ENCODE measurements at places on chromosomes 11 and 22.

DNA sequence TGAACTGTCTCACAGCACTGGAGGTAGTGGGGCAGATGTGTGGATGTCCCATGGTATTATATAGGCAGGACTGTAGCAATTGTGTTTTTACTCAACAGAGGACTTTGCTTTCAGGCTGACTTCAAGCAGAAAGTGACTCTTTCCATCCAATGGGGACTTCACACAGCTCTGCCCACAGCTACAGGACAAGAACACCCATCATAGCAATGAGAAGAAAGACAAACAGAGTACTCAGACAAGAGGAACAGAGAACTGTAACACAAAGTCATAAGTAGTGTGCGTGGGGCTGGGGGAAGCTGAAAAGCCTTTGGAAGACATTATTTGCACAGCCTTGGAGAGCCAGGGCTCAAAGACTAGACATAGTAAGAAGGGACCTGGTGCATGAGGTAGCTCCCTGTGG, 70.3 kb downstream of the CCDC81 start:
- H3K27me3 ChIP-seq = peaks cover 2% of the 10 kb centered on the region
- H3K4me3 ChIP-seq = no peak overlapping the region
- no peaks in the 10 kb centered on the region for H3K4me1 ChIP-seq
- no peaks in the 10 kb centered on the region for H3K36me3 ChIP-seq

DNA sequence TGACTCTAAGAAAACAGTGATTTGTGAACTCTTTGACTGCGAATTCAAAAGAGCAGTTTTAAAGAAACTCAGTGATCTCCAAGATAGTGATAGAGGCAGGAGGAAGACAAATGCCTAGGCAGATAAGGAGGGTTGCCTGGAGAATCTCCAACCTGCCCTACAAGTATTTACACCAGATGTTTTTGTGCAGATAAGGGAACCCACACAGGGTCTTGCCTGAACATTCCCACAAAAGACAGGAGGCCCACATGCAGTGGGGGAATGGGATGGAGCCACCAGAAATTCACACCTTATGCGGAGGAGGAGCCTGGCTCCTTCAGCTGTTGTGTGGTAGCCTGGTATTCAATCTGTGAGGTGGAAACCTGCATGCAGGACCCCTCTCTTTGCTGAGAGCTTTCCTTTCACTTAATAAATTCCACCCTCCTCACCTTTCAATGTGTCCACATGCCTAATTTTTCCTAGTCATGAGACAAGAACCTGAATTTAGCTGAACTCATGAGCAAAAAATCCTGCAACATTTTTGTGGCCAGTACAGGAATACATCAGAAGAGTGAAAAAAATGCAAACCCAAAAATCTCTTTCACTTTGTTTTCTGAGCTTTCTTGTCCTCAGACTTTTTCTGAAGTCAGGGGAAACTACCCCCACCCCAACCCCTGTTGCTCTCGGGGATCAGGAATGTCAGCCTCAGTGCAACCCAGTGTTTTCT, 8.1 kb upstream of the GLYAT start:
- peaks cover 2% of the 10 kb centered on the region for H3K36me3 ChIP-seq
- peaks cover 9% of the 10 kb centered on the region for H3K27me3 ChIP-seq
- H3K4me3 ChIP-seq = no peak overlapping the region
- H3K27ac ChIP-seq = no peak overlapping the region

DNA sequence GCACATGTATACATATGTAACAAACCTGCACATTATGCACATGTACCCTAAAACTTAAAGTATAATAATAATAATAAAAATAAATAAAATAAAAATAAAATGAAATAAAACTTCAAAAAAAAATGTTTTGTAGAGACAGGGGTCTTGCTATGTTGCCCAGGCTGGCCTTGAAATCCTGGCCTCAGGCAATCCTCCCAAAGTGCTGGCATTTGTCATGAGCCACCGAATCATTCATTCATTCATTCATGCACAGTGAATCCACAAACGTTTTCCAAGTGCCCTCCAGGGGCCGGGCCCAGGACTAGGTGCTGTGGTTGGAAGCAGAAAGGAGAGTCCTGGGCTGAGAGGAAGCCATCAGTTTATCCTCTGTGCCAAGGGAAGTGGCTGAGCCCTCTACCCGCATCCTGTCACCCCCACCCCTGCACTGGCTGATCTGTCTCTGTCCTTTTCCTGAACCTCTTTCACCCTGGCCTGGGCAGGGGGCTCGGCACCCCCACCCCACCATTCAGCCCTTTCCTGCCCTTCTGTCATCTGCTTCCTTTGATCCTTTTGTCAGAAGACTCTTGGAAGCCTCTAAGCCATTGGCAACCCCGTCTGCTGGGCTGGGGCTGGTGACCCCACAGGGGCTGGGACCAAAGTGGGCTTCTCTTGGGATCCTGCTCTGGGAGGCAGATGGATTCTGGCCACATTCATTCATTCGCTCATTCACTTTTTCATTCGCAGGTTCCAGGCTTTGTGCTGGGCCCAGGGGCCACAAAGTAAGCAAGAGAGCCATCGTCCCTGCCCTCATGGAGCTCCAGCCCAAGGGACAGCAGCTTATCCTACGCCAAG, 84.3 kb downstream of the IGLL1 start:
- no peaks in the 10 kb centered on the region for H3K4me1 ChIP-seq
- no peak overlapping the region for H3K4me3 ChIP-seq
- no peak overlapping the region for H3K27ac ChIP-seq
- no peaks in the 10 kb centered on the region for H3K36me3 ChIP-seq
- peaks cover 11% of the 10 kb centered on the region for H3K27me3 ChIP-seq

DNA sequence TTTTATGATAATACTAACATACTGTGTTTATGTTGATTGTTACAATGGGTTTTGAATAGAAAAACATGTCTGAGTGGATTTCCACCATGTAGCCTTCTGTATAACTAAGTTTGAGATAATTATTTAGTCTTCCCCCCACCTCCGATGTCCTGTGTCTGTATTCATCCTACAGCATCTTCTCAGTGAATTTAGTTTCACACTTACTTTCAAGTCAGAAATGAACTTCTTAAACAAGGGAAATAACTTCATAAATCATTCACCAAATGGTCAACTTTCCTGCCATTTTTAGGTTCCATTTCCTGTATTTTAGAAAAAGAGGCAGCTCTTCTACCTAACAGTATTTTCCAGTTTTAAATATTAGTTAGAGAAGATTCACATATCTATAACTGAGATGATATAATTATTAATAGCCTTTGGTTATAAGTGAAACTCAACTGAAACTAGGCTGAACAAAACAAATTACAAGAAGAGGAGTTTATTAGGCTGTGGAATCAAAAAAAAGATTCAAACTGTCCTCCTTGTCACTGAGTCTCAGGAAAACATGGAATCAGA, 3.5 kb downstream of the OR51B5 start:
- no peak overlapping the region for H3K27ac ChIP-seq
- peaks cover 2% of the 10 kb centered on the region for H3K27me3 ChIP-seq
- no peak for DNase-seq
- H3K36me3 ChIP-seq = no peaks in the 10 kb centered on the region
- no peak overlapping the region for H3K4me3 ChIP-seq
- H3K4me1 ChIP-seq = no peaks in the 10 kb centered on the region

- peaks cover 4% of the 10 kb centered on the region for H3K36me3 ChIP-seq
- H3K4me3 ChIP-seq = no peak overlapping the region
- no peak for DNase-seq
- H3K4me1 ChIP-seq = peaks cover 12% of the 10 kb centered on the region
- H3K27ac ChIP-seq = no peak overlapping the region
- H3K27me3 ChIP-seq = peaks cover 1% of the 10 kb centered on the region
Observed at GRCh38 chr11:69335781-69336405, 41.9 kb downstream of the MYEOV start.

DNA sequence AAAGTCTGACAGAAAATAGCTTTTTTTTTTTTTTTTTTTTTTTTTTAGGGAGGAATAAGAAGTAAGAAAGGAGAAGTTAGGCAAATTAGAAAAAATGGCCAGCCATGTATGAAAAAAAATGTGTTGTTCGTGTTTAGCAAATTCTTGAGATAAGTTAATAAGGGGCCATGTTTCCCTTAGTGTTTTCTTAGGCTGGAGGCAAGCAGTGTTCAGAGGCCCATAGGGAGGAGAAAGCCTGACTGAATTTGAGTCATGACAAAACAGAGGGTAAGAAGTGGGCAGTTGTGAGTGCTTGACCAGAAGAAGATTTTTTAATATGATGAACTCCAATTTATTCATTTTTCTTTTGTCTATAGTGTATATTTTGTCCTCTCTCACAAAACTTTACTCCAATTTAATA, 766.4 kb downstream of the FAM181B start:
- peaks cover 2% of the 10 kb centered on the region for H3K4me1 ChIP-seq
- H3K36me3 ChIP-seq = no peaks in the 10 kb centered on the region
- no peak overlapping the region for H3K4me3 ChIP-seq
- H3K27ac ChIP-seq = no peak overlapping the region
- no peak for DNase-seq

GRCh38 chr22:19065298-19065859, 56.8 kb downstream of the DGCR2 start:
- no peaks in the 10 kb centered on the region for H3K27me3 ChIP-seq
- no peak for DNase-seq
- H3K36me3 ChIP-seq = peaks cover 29% of the 10 kb centered on the region
- H3K27ac ChIP-seq = no peak overlapping the region
- no peak overlapping the region for H3K4me3 ChIP-seq

DNA sequence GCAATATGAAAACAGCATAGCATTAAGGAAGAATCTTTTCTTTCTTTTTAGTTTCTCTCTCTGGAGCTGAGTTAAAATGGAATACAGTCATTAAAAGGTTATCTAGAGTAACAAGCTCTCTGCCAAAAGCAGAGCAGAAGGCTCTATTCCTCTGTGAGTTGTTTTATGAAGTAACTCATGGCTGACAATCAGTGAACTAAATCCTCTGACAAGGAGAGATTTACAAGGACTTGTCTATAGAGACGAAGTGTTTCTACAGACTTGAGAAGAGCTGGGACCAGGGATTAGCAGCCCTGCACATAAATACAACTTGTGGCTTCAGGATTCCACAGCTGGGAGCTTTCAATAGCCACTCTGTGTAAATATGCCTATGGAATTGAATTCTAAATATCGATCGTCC, 192.5 kb upstream of the RAG2 start:
- H3K4me3 ChIP-seq = no peak overlapping the region
- no peaks in the 10 kb centered on the region for H3K36me3 ChIP-seq
